ENCODE measurements at places on chromosomes 5 and 9.

DNA sequence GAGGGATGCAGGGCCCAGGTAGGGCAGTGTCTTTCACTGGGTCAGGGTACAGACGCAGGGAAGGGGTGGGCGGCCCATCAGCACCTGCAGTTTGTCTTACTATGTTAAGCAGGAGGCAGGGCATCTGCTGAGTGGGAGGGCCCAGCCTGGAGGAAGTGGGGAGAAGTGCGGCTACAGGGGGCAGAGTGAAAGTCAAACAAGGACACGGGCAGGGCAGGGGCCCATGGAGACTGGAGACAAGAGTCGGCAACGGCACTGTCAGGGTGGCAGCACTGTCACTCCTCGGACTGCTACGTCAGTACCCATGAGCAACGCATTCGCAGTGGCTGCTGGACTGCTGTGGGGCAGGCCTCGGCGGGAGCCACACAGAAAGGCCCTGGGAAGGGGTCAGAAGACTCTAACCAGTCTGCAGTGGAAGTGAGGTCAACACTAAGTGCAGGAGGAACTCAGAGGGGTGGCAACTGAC, 19.7 kb downstream of the CAMSAP1 start:
- no peak for DNase-seq

DNA sequence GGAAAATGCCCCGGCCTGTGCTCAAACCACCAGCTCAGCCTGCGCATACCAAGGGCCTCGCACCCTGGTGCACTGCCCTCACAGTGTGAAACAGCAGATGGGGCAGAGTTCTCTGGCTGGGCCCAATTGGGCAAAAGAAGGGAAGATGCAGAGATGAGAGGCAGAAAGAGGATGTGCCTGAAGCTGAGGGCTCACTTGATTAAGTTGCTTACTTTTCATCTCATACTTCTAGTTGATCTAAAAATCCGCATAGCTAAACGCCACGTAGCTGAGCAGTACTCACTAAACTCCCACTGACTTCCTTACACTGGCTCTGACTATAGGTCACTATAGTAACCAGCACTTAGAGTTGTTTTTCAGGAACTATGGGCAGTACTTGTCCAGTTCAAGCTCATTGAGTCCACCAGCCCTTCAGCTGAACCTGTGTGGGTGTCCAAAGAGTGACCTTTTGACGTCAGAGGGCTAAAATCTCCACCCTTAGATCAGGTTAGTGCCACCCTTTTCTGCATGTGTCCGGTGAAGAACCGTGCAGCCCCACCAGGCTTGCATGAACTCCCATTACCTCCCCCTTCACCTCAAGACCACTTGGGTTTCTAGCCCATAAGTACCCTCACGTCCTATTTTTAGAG, 215.2 kb downstream of the AUH start:
- no peak for DNase-seq

DNA sequence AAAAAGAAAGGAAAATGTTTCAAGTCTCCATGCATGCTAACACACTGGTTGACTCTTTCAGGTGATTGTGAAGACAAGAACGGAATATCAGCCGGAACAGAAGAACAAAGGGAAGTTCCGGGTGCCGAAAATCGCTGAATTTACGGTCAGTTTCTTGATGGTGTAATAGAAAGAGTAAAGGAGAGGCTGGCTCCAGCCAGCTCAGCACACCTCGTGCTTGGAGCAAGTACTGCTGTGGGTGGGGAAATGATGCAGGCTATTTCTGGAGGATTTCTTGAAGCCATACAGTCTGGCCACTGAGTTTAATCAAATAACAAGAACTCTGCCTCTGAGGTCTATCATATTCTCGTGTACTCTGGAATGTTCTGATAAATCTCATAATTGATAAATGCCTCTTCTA, 18.7 kb downstream of the NSG2 start:
- DNase-seq = no peak

GRCh38 chr9:91172329-91172728, 189.4 kb downstream of the AUH start:
- no peak for DNase-seq

DNA sequence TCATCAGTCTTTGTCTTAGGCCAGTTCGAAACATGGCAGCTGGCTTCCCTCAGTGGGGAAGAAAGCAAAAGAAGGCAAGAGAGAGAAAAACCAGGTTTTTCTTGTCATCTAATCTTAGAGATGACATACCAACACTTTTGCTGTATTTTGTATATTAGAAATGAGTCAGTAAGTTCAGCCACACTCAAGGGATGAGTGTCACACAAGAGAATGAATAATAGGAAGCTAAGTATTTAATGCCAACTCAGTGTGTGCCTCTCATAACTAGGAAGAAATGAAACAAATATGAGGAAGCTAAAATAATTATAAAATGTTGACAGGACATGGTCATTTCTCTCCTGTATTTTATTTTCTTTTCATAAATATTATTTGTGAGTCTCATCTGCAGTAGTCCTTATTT, 65.3 kb downstream of the CDH12 start:
- DNase-seq = no peak

DNA sequence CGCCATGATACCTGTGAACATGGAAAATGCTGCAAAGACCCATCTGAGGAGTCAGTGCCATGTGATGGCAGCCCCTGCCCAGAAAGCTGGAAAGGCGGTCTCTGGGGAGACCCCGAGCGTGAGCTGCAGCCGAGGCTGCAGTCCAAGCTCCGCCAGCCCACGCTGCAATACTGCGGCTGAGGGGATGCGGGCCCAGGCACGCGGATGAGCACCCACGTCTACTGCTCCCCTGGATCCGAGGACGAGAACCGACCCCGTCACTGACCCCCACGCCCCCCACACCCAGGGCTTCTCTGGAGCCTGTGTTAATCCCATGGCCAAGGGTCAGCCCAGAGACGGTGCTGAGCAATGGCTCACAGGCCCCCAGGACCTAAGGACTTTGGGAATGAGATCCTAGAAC, 32.4 kb downstream of the SLC12A7 start:
- DNase-seq = no peak

GRCh38 chr5:179930788-179931473, 23.2 kb upstream of the TBC1D9B start:
- no peak for DNase-seq

DNA sequence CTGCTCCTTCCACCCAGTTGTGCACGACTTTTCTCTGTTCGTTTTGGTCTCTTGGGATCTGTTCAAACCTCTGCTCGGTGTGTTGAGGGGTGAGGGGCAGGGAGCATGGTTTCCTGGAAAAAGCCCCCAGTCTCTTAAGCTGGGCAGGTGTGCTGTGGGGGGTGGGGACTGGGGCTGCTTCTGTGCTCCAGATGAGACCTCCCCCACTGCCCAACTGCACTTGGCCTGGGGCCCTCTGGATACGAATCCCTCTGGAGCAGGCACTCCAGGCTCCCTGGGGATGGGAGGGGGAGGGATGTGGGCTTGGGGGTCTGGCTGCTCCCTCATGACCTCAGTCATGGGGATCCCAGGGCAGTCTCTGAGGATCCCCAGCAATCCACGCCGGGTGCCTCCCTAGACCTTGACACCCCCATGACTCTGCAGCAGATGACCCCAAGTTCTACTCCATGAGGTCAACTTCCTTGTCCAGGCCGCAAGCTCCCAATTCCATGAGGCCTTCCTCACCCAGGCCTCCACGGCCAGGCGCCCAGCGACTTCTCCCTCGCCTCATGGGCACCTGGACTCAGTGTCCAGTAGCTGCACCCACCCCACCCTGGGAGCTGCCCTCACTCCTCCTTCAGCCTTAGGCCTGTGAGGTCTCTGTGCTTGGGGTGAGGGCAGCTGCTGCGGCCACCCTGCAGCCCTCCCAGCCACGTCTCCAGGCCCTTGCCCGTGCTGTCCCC, 5.9 kb upstream of the AHRR start:
- DNase-seq = no peak

GRCh38 chr5:145220481-145220880, 614.7 kb downstream of the PRELID2 start:
- no peak for DNase-seq

DNA sequence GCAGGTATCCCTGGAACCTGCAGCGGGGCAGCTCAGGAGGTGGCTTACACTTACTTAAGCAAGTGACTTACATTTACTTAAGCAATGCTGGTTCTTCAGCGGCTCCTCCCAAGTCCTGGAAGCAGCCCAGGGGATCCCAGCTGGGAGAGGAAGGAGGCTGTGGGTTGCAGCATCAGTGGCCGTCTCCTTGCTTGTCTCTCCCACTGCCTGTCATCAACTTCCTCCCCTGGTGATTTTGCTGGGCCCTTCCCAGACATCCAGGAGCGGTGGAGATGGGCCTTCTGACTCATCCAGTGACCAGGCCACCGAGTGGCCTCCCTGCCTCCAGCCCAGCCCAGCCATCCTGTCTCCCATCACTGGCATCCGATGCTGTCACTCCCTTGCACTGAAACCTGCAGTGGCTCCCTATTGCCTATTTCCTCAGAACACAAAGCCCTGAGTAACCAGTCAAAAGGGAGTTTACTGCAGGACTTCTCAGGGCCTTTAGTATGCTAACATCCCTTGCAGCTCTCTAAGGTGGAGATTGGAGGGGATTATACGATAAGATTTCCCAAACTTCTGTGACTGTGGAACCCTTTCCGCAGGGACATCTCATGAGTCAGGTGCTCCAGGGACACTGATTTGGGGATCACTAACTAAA, 155.9 kb upstream of the PHYKPL start:
- DNase-seq = no peak

DNA sequence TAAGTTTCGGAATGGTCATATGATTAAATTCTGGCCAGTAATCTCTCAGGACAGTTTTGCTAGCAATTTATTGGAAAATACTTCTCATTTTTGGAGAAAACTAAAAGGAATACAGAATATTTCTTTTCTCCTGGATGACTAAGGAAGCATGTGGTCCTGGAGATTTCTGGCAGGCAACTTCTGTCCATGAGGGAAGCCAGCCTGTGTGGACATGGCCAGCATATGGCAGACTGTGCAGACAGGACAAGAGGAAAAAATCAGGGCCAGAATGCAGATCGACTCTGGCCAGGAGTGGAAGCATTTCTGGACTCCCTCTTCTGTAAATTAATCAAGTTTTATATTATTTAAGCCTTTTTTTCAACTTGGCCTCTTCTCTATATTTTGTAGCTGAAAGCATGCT, 100.4 kb upstream of the CDH18 start:
- no peak for DNase-seq

GRCh38 chr5:134122530-134122929, 8.0 kb downstream of the TCF7 start:
- no peak for DNase-seq

DNA sequence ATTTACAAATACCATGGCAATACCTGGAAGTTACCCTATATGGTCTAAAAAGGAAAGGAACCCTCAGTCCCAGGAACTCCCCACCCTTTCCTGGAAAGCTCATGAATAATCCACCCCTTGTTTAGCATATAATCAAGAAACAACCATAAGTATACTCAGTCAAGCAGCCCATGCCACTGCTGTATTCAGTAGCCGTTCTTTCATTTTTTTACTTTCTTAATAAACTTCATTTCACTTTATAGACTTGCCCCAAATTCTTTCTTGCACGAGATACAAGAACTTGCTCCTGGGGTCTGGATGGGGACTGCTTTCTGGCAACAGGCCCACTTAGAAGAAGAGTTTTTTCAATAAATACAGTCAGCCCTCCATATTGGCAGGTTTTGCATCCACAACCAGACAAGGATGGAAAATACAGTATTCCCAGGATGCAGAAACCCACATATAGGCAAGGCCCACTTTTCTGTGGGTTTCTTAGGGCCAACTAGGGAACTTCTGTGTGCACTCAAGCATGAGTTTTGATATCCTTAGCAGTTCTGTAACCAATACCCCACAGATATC, 2.8 kb upstream of the TBCA start:
- no peak for DNase-seq

DNA sequence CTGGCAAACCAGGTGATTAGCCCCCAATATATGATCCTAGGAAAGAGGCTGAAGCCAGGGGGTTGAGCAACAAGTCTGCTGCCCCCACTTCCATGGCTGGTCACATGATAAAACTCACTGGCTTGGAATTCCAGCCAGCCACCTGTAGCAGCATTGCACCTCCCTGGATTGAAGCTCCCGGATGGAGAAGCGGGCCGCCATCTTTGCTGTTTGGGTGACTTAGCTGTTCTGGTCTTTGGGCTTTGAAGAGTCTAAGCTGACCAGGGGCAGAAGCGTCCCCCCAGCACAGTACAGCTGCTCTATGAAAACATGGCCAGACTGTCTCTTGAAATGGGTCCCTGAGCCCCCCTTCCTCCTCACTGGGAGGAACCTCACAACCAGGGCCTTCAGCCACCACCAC, 610.2 kb downstream of the ANXA1 start:
- DNase-seq = no peak

DNA sequence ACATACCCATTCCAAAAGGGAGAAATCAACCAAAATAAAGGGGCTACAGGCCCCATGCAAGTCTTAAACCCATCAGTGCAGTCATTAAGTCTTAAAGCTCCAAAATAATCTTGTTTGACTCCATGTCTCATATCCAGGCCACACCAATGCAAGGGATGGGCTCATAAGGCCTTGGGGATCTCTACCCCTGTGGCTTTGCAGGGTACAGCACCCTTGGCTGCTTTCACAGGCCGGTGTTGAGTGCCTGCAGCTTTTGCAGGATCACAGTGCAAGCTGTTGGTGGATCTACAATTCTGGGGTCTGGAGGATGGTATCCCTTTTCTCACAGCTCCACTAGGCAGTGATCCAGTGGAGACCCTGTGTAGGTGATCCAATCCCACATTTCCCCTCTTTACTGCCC, 5.0 kb upstream of the SPINK14 start:
- DNase-seq = no peak

DNA sequence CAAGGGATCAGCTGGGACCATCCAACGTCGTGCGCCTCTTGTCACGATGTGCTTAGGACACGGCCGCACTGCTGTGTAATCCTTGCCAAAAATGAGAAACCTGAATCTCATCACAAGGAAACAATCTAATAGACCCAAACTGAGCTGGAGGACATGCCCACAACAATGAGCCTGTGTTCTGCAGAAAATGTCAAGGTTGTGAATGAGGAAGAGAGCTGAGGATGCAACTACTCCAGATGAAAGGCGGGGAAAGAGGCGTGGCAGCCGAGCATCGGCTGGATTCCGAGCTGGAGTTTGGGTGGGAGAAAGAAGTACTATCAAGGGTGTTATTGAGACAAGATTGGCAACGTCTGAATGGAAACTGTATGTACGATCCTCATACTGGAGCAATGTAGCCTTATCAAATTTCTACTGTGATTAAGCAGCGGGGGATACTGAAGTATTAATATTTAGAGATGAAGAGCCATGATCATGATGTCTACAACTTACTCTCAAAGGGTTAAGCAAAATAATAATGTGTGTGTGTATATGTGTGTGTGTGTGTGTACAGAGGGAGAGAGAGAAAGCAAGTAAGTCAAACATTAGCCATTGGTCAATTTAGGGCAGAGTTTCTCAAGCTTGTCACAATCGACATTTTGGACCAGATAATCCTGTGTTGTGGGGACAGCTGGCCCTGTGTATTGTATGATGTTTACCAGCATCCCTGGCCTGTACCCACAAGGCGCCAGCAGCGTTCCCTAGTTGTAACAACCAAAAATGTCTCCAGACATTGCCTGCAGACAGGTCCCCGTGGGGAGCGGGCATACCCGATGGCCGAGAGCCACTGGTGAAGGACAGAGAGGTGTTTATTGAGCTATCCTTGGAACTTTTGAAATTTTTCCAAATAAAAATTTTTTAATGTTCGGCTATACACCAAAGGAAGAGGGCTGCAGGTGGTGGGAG, 46.5 kb downstream of the DUSP1 start:
- no peak for DNase-seq
